Stimulated activated effector memory CD8-positive, alpha-beta T cell treated with anti-CD3 and anti-CD28 coated beads, Interleukin-12 subunit alpha, Interleukin-12 subunit beta, amount 100 ng/mL, for 72 hours (primary cell): ENCODE measurements at places on chromosomes 7 and 10.

- no peak for DNase-seq
Observed at GRCh38 chr7:155124706-155125105, 54.6 kb downstream of the HTR5A start.

DNA sequence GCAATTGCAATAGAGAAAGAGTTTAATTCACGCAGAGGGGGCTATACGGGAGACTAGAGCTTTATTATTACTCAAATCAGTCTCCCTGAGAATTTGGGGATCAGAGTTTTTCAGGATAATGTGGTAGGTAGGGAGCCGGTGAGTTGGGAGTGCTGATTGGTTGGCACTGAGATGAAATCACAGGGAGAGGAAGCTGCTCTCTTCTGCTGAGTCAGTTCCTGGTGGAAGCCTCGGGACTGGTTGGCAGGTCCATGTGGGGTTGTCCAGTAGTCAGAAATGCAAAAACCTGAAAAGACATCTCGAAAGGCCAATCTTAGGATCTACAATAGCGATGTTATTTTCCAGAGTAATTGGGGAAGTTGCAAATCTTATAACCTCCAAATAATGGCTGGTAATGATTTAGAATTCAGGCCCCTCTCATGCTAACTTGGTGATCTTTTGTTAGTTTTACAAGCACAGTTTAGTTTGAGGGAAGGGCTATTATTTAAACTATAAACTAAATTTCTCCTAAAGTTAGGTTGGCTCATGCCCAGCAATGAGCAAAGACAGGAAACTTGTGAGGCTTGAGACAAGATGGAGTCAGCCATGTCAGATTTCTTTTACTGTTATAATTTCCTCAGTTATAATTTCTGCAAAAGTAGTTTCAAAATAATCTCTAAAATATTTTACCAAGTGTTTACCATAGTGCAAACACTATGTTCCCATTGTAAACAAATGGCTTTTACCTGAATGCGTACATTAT is 39.4 kb upstream of the SLC25A13 start:
- no peak for DNase-seq

DNA sequence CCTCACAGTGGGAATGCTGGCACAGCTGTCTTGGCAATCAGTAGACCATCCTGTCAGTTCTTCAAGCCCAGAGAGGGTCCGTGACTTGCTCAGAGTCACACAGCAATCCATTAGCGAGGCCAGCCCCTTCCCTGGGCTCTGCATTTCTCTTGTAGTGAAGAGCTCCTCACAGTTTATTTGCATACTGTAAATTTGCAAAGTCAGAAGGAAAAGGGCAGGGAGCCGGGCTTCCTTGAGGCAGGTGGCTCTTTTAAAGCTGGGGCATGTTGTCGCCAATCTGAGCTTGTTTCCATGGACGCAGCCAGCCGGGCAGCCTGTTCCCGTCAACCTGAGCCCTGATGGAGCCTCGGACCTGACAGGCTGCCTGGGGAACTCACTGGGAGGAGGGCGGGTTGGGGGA is 123.4 kb downstream of the CUX1 start:
- DNase-seq, result no peak

DNA sequence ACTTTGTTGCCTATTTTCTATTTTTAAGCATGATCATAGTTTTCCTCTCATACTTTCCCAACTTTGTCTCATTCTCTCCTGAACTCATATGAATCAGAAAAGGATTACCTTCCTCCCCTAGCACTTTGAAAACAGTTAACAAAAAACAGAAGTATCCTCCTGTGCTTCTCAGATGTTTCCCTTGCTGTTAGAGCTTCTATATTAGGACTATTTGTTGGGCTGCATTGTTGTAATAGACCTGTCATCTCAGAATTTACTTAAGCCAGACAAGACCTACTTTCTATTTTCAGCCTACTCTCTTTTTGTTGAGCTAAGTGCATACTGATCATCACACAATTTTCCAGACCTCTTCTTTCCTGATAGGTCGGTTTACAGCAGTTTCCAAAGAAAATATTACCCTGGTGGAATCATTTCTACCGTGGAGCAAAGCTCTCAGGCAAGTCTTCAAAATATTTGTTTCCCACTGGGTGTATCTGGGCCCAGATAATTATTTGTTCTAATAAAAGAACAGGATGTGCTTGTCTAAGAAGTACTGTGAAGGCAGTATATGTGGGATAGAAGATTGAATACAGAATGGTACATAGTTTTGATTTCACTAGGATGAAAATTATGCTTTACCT is 411.9 kb upstream of the KLF6 start:
- DNase-seq, result no peak

DNA sequence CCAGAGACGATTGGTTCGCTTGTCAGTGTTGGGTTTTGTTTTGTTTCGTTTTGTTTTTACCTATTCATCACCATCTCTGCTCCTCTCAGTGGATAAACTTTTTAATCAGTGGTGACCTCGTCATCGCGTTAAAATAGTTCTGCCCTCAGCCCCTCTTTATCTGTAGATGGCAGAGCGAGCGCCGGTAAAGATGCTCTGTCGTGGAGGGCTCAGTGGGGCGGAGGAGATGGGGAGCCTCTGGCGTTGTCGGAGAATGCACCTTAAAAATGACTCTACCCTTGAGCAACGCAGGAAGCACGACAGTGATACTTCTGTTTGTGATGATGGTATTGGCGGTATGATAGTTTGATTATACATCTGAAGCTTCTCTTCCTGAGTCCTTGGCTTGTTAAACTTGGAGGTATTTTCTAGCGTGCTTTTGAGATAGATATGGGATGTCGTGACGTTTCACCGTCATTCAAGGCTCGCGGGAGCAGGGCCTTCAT is 554 bp downstream of the CSGALNACT2 start:
- no peak for DNase-seq

- DNase-seq, result no peak
Observed at GRCh38 chr7:24325708-24326107, 41.7 kb downstream of the NPY start.

- no peak for DNase-seq
Observed at GRCh38 chr7:132778761-132779160, 202.5 kb upstream of the PLXNA4 start.

DNA sequence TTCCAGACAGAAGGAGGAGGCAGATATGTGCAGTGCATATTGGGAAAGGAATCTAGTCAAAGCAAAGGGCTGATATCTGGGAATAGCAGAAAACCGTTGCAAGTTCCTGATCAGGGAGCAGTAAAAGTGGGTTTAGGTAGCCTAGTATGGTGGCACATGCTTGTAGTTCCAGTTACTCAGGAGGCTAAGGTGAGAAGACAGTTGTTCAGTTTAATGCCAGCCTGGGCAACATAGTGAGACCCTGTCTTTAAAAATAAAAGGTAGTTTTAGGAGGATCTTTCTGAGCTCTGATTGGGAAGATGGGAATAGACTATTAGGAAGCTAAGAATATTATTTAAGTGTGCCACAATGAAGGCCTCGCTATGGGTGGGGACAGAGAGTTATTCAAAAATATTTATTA is 1.7 kb downstream of the CCDC172 start:
- no peak for DNase-seq

DNA sequence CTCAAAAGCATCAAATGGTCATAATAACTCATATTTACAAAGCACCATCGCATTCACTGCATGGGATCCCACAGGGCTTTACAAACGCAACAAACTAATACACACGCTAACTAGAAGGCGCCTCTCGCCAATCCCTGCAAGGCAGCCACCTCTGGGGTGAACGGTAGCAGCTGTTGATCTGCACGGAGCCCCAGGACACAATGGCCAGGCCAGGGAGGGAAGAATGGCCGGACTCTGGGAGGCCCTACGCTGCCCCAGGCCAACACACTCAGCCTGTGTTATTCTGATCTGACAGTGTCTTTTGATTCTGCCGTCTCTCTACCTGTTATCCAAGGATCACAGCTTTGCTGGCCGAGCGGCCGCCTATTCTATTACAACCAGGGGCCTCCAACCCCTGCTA is 41.8 kb downstream of the HABP2 start:
- DNase-seq, result no peak

GRCh38 chr7:132249256-132249971 is 326.9 kb downstream of the PLXNA4 start:
- no peak for DNase-seq

GRCh38 chr10:61894133-61894532 is 7.4 kb upstream of the ARID5B start:
- DNase-seq, result no peak

GRCh38 chr10:61299156-61299555 is 154.0 kb downstream of the TMEM26 start:
- DNase-seq, result no peak

DNA sequence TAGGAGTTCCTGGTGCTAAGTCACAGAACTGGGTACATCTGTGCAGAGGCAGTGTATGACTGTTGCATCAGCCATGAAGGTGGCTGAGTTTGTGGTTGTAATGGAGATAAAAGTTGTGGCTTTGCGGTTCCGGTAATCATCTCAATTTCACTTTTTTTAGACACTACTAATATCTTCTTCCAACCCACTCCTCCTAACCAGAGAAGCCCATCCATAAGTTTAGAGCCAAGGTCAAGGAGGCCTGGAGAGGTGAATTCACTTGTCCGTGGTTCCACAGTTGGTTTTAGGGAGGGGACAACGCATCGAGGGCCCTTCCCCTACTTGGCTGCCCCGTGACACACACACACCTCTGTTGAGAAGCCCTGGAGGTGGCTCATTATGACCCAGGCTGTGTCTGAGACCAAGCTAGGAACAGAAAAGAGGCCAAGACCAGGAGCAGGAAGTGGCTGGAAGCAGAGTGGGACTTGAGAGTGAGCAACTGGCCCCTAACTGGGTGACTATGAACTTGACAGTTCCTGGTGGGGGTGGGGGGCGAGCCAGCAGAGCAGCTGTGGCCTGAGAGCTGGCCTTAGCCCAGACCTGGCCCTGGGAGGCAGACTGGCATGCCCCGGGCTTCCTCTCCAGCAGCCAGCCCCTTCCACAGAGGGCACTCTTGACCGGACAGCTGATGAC is 66.8 kb upstream of the COL13A1 start:
- DNase-seq, result no peak

DNA sequence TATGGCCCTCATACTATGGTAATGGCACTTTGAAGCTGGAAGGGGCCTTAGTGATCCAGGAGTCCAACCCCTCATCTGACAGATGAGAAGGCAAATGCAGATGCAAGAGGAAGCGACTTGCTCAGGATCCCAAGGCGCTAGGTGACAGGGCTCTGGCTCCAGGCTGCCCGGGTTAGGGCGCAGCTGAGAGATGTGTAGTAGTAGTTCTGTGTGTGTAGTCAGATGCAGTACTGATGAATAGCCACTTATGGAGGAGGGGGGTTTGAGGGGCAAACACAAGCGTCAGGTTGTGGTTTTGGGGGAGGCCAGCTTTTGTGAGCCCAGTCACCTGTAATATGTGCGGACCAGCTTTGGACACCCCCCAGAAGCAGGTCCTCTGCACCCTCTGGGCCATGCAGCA is 4.8 kb downstream of the ADRA2A start:
- no peak for DNase-seq

GRCh38 chr10:118587881-118588651 is 7.4 kb downstream of the PRLHR start:
- no peak for DNase-seq

DNA sequence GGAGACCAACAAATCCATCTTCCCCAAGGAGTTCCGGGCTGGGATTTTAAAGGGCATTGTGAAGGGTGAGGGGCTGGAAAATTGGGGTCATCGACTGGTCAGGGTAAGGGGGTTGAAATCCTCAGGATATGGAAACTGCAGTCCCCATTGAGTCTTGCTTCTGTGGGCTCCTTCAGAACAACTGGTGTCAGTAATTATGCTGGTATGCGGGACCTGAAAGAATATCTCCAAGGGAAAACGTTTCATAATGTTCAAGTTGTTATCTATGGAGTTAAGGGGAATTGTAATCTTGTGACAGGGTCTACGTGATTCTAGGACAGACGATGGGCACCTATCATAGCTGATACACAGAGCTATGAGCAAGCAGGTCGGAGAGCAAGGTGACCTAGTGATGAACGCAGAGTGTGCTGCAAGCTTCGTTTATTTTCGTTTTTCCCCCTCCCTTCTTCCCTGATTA is 494 bp upstream of the RHBDD2 start:
- DNase-seq, result no peak

DNA sequence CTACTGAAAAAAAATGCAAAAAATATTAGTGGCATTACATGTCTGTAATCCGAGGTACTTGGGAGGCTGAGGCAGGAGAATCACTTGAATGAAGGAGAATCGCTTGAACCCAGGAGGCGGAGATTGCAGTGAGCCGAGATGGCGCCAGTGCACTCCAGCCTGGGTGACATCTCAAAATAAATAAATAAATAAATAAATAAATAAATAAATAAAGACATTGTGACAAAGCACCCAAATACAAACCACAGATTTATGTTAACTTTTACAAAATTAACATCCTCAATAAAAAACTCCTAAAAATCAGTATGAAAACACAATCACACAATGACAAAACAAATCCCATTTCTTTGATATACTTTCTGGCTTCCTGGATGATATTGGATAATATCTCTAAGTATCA is 808.3 kb downstream of the REEP3 start:
- no peak for DNase-seq

- no peak for DNase-seq
Observed at GRCh38 chr7:69610374-69611084, 12.3 kb downstream of the AUTS2 start.

DNA sequence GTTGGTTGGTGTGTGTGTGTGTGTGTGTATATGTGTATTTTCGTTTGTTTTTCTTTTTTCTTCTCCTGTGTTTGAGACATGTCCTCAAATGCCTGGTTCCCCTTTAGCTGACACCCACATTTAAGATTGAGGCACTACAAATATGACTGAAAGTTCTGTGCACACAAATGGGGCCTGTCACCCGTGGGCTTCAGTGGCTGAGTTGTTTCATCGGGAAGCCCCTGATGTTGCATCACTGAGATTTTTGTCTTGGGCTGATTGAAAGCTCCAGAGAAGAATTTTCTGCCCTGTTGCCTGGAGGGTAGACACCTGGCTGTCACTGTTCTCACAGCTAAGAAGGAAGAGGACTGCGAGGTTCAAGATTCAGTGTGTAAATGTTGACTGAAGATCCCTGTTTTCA is 283.8 kb upstream of the C7orf33 start:
- no peak for DNase-seq

DNA sequence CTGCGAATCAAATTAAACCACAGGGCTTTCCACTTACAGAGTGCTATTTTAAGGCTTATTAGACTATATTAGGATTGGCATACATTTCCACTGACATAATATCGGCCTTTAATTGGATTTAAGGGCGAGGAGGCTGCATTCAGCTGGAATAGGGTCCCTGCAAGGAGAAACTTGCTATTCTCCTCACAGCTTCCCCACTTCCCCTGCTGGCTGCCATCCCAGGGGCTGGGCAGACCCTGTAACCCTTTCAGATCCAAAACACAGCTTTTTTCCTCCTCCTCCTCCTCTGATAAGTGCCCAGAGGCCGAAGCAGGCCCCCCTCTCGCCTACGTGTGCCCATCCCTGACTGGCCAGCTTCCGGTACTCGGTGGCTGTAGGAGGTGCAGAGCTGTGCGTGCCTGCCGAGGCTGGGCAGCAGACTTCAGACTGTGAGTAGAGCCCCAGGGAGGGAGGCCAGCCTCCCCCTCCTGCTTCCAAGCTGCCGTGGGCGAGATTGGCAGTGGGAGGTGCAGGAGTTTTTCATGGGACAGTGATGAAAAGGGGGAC is 224.2 kb downstream of the PLXNA4 start:
- no peak for DNase-seq

GRCh38 chr10:123377883-123378282 is 223.7 kb downstream of the BUB3 start:
- DNase-seq, result no peak
